ENCODE measurements at places on chromosomes 2 and 18.
A peak's percentile ranks its signal among the peaks of the same experiment; 100 is the strongest.

- no peak for DNase-seq
Observed at GRCh38 chr2:38610851-38611801, 8.4 kb upstream of the HNRNPLL start.

GRCh38 chr2:43717322-43717721 is 41.1 kb upstream of the C1GALT1C1L start:
- DNase-seq: no peak

DNA sequence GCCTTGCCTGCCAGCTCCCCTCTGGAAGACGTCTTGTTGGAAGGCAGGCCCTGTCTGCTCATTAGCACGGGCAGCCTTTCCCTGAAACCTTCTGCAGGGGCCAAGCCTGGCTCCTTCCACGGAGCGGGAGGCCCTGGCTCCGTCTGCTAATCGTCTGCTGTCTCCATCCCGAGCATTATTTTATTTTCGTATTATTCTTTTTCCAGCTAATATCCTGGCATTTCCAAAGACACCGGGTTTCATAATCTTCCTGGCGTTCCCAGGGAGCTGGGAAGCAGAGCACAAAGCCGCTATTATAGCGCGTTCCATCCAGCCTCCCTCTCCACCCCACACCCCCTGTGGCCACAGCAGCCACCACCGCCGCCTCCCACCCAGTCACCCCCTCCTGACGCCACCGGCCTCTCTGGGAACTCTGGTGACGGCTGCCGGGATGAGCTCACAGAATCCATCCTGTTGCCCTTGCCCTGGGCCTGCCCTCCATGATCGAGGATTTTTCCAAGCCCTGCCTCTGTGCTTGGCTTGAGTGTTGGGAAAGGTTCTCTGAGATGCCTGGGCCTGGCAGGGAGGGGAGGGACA is 125.5 kb downstream of the DYSF start:
- peak; percentile 62 for DNase-seq

GRCh38 chr2:218020281-218020680 is 17.5 kb upstream of the TNS1 start:
- DNase-seq: no peak

Measured in thoracic aorta (tissue), 2 donors.